Amygdala (tissue), 56 donors: ENCODE measurements at places on chromosomes 3 and 15.
A peak's percentile ranks its signal among the peaks of the same experiment; 100 is the strongest.

GRCh38 chr3:38585791-38586420 lies 63.6 kb downstream of the SCN5A start:
- DNase-seq: no peak

DNA sequence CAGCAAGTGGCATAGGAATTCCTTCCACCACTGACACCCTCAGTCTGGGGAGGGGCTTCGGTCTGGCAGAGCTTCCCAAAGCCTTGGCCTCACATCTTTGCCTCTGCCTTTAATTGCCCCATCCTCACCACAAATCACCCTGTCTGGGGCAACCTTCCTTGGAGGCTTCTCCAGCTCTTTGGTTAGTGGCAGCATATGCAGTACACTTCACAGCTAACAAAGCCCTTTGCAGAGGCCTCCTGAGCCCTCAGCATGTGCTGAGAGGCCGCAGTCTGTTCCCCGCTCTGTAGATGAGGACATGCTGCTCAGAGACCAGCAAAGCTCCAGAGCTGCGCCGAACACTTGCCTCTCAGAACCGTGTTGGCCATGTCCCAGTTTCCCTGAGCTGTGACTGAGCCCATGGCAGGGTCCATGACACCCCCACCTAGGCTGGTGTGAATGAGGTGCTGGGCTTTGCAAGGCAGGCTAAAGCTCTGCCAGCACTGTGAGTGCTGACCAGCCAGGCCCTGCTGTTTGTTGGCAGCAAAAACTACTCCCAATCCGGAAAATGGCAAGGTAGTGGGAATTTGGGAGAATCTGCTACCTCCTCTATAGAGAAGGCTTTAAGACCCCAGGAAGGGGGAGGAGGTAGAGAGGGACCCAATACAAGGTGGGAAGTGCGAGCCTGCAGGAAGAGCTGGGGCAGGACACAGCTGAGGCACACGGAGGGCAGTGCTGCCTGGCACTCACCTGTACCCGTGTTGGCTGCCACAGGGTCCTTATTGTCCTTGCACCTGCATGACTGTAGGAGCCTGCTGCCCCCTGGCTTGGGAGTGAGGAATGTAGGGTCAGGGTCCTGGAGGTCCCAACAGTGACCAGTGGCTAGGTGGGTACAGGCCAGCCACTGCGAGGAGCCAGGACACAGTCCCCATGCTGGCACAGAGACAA lies 8.4 kb upstream of the KLF15 start:
- no peak for DNase-seq

DNA sequence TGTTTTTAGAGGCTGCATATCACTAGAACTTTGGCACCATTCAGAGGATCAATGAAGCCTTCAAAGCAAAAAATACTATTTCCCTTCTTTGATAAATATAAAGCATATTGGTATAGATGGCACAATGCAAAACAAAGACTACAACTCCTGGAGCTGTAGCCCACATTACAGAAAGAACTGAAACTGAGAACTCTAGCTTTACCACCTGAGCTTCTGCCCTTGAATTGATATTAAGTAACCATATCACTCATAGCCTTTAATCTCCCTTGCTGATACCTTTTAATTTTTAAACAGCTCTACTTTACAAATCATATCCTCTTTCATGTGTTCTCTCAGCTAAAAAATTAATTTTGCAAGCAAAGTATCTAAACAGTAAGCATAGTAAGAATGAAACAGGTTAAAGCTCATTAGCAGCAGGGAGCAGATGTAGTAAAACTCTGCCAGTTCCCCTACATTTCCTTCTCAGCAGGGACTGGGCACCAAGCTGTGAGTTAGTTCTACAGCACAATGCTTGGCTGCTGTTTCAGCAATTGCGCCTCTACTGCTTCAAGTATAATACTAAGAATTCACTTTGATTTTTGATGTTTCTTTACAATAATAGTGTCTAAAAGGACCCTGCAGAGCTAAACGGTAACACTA lies 97.9 kb upstream of the NANOGP8 start:
- no peak for DNase-seq

GRCh38 chr3:30621576-30621975 lies 15.2 kb downstream of the TGFBR2 start:
- no peak for DNase-seq

- DNase-seq: no peak
Measured at GRCh38 chr3:151267066-151267465, 11.3 kb downstream of the P2RY14 start.

DNA sequence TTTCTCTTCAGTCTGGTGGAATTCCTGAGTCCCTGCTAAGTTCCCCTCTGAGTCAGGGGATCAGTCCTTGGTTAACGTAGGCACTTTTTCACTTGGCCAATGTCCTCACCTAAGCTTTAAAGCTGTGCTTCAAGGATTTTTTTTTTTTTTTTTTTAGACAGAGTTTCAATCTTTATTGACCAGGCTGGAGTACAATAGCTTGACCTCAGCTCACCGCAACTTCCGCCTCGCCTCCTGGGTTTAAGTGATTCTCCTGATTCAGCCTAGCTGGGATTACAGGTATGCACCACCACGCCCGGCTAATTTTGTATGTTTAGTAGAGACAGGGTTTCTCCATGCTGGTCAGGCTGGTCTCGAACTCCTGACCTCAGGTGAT lies 220.3 kb downstream of the STT3B start:
- DNase-seq: no peak

DNA sequence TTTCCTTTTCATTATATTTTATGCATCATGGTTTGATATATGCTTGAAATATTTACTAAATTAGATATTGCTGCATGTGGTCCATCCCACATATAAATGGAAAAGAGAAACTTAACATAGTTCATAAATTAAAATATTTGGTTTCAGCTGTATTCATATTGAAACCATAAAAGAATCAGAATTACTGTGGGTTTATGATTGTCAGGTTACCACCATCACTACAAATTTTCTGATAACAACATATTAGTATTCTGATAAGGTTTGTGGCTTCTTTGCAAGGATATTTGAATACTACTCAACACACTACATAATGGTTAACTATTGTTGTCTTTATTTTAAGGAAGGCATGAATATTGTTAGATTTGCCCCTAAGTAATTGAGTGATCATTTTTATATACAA lies 235.5 kb downstream of the UBE2E2 start:
- DNase-seq: no peak

GRCh38 chr3:193157051-193157450 lies 84.0 kb upstream of the PLAAT1 start:
- no peak for DNase-seq

DNA sequence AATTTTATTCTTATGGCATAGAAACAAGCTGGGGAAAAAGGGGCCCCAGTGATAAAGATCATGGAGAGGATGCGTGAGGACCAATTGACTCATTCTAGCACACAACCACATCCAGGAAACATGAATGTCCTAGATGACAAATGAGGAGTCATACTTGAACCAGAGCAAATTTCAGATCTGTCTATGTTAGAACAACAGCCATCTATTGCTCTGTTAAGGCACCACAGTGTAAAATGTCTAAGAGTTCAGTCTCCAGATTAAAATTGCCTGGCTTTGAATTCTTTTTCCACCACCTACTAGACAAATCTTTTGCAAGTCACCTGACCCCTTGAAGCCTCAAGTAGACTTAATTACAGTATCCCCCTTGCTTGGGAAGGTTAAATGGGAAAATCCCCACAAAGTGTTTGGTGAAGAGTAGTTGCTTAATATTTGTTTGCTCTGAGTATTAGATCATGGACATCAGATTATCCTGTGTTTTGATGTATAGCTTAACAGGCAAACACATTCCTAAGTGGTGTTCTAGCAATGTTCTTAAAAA lies 258.7 kb upstream of the TGFBR2 start:
- no peak for DNase-seq

GRCh38 chr3:40387001-40387894 lies at the start of gene ENTPD3:
Gene ENTPD3, plus strand, starts transcription at chr3:40387184. Its CDS starts 874 bp downstream, at chr3:40388058.
- DNase-seq: no peak

- DNase-seq: no peak
Measured at GRCh38 chr3:55297706-55298105, 189.4 kb downstream of the WNT5A start.

DNA sequence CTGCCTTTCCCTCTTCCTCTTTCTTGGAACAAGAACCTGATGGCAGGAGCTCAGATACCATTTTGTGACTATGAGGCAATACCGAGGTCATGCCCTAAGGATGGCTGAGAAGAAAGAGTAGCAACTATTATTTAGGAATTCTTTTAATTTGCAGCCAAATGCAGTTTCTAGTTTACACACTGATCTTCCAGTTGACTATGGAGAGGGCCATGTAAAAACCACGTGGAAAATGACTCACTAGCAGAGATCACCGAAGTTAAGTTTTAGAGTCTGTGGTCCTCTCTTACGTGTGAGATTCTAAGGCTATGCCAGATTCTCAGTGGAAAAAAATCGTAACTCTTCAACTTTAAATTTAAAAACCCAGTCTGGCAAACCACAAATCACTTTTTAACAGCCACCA lies 7.8 kb downstream of the BNC1 start:
- DNase-seq: no peak

- no peak for DNase-seq
Measured at GRCh38 chr15:91983729-91984340, 130.3 kb downstream of the SLCO3A1 start.

GRCh38 chr3:54836871-54837270 lies 91.0 kb downstream of the LRTM1 start:
- no peak for DNase-seq

DNA sequence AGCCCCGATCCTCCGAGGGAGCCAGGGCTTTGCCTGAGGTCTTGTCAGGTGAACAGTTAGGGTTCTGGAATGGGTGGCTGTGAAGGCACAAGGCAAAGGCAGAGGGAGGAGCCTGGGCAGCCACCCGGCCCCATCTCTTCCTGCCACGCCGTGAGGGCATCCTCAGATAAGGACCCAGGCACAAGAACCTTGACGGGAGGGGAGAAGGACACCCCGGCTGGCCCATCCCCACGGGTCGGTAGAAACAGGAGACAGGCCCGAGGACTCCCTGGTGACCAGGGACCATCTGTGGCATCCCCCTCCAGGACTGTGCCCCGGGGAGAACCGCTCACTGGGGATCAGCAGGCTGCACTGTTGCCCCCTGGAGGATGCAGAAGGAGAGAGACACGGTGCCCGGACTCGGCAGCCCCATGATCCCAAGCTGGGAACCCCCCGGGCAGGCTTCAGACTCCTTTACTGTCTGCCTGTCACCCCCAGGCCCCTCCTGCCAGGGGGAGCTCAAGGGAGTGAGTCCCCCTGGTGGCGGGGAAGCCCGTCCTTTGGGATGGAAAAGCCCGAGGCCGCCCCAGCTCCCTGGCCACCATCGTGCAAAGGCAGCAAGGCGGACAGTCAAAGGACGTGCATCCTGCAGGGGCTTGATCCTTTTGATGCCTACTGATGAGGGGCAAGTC lies 12.3 kb upstream of the PCSK6 start:
- DNase-seq: peak; percentile 59
